A549 treated with Hydrocortisone at 1 μM for 4 hours (cell line): ENCODE measurements at places on chromosomes 16 and 17. TPM values are rescaled to one million over a fixed set of nuclear protein-coding genes. Genes with fewer than 3 reads are reported as not detected.

The DBNDD1 gene
- 51.4 to 64.5 TPM (median 59.9 TPM) in 5 replicates for total RNA-seq

The CACNG4 gene
- 10.2 to 15.2 TPM (median 13.4 TPM) in 5 replicates for total RNA-seq

The C1QL1 gene
- total RNA-seq: 15.2 to 32.8 TPM (median 28.1 TPM) in 5 replicates

The CANT1 gene
- 77.2 to 92.2 TPM (median 83.8 TPM) in 5 replicates for total RNA-seq

The CA7 gene
- total RNA-seq: 0.09 TPM in 1 of 5 replicates, not detected in the others

The GHDC gene
- total RNA-seq: 18.0 to 20.3 TPM (median 19.5 TPM) in 5 replicates

The CTRB1 gene
- total RNA-seq: not detected in 5 replicates

The FOXF1 gene
- 0.03 TPM in 2 of 5 replicates, not detected in the others for total RNA-seq

The SLC46A1 gene
- total RNA-seq: 16.7 to 20.9 TPM (median 19.8 TPM) in 5 replicates

The GDPD3 gene
- total RNA-seq: 1.2 to 1.5 TPM (median 1.3 TPM) in 5 replicates

The ENPP7 gene
- total RNA-seq: not detected in 5 replicates
